Stimulated activated CD4-positive, alpha-beta T cell treated with anti-CD3 and anti-CD28 coated beads, Interleukin-2, amount 100 ng/mL, for 24 hours (primary cell): ENCODE measurements at places on chromosomes 7 and 10.

DNA sequence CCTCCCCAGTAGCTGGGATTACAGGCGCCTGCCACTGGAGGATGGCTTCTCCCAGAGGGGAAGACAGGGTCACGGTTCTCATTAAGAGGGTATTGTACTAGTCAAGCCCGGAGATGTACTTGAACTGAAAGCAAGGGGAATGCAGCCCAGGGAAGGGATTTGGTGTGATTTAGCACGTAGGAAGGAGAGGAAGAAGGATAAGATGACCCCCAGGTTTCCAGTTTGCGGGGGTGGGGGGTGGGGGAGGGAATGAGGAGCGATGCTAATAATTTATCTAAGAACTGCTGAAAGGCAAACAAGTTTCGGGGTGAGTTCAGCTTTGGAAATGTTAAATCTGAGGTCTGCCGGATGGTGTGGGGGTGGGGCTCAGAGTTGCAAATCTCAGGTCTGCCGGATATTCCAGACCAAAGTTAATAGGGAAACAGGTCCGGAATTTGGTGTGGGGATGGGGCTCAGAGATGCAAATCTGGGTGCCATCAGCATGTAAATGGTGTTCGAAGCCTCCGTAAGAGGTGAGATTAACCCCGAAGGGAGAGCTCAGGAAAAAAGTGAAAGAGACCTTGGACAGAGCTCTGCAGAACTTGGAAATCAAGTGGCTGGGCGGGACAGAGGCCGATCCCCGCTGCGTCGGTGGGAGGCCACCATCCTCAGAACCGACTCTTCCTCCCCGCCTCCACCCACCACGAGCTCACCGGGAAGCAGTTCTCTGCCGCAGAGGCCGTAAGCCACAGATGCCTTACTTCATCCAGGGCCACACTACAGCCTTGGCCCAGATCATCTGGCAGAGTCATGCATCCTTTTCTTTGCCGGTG, 1.6 kb upstream of the SEPHS1 start:
- peak; percentile 29 for DNase-seq

DNA sequence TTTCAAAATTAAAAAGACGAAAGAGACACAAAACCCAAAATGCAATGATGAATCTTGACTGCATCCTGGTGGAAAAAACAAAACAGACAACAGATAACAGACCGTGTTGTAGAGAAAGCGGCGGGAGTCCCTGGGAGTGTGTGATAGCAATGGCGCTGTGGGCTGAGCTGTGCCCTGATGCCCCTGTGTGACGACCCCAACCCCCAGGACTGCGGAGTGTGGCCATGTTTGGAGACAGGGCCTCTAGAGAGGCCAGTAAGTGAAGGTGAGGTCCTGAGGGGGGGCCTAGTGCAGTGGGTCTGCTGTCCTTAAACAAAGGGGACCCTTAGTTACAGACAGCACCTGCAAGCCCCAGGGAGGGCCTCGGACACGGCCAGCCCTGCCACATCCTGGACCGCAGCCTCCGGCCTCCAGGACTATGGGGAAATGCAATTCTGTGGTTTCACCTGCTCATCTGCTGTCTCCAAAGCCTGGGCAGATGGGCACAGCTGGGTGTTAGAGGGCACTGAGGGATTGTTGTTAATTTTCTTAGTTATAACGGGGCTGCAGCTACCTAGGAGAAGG, 277.7 kb downstream of the DNAJB6 start:
- no peak for DNase-seq

DNA sequence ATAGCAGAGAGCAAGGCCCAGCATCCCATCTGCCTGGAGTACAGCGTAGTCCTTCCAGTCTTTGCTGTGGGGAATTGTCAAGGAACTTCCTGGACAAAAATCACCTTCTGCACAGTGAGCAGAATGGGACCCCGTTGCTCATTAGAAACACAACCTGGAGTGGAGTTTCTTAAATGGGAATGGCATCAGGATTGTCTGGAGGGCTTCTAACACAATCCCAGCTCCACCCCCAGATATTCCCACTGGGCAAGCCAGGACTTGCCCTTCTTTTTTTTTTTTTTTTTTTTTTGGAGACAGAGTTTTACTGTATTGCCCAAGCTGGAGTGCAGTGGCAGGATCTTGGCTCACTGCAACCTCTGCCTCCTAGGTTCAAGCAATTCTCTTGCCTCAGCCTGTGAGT, 356.4 kb downstream of the GALNT17 start:
- no peak for DNase-seq

DNA sequence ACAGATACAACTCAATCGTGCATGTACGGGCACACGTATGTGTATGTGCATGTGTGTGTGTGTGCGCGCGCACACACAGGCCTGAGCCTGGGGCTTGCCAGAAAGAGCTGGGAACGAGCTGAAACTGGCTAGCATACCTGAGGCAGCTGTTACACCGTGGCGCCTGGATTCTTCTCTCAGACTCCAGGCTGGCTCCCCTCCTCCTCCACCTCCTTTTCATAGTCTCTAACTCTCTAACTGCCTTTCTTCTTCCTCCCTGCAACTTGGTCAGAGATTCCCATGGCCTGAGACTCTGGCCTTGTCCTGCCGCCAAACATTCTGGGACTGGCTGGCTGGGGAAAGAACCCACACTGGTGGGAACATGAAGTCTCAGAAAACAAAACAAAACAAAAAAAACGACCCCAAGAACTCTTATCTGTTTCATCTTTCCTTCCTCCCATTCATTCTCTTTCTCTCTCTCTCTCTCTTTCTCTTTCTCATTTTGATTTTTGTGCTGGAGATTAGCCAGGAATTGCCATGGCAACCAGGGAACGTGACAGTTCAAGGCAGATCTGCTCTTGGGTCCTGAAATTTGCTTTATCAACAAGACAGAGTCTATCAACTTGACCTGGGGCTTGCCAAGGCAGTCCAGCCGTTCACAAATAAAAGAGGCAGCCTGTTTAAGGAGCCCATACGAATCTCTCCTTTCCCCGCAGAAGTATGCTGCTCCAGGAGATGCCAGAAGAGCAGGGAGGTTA, 76.8 kb upstream of the SEM1 start:
- no peak for DNase-seq

DNA sequence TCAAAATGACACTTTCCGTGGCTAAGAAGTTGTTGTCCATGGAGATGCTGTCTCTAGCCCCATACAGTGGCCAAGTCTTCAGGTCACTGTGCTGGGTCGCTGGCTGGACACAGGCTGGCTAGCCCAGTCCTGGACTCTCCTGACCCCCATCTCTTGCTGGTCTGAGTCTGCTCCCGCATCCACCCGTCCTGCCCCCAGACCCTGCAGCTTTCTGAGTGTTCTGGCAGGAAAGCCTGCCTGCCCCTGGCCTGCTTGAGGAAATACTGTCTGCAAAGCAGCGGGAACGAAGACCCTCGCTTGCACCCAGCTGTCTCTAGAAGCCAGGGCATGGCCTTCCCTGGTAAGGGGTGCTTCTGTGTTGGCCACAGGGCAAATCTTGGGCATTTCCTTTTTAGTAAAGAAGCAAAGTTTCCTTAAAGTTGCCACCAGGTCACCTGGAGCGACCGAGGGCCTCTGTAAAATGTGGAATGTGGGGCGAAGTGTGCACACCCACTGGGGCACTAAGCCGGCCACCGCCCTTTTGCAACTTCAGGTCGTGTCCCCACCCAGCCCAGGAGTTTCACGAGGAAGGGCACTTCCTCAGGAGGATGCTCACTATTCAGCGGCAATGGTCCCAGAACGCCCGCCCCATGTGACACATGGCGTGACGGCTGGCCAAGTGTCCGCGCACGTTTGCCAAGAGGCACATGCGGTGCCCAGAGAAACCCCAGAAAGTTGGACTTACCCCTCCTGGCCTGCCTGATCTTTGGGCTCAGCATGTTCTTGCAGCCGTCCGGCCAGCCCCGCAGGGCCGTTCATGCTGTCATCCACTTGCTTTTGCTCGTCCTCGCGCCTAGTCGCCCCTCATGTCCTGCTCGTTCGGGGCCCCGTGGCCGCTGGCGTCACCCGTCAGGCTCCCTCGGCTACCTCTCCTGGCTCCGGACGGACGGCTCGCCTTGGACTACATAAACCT, 558 bp downstream of the ARHGAP22 start:
- DNase-seq, result no peak

GRCh38 chr10:120600871-120601649, 144.0 kb downstream of the PLPP4 start:
- DNase-seq, result peak; percentile 3

GRCh38 chr7:39950473-39951225, 593 bp downstream of the CDK13 start:
- peak; percentile 53 for DNase-seq

- no peak for DNase-seq
Observed at GRCh38 chr10:78861529-78862327, 207.0 kb upstream of the ZMIZ1 start.

DNA sequence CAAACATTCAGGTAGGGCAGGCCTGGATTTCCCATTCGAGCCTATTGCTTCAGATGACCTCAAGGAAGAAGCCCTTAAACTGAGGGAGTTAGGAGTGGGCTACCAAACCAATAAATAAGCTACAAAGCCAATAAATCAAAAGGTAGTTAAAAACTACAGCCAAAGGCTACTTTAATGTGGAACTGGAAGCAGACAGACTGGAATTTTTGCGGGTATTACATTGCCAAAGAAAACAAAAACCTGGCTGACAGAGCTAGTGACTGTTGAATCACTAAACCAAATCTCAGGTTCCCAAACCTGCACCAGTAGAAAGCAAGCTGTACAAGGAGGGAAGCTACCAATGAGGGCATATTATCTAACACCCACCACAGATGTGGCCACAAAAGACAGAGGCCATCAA, 315.6 kb downstream of the GRM8 start:
- no peak for DNase-seq

- DNase-seq, result no peak
Observed at GRCh38 chr7:152911226-152911560, 151.6 kb downstream of the ACTR3B start.

GRCh38 chr7:121062671-121063279, 74.3 kb downstream of the CPED1 start:
- no peak for DNase-seq

- no peak for DNase-seq
Observed at GRCh38 chr10:14244147-14244546, 86.6 kb downstream of the FRMD4A start.
